Stimulated activated CD4-positive, alpha-beta T cell treated with anti-CD3 and anti-CD28 coated beads, Interleukin-1b, Interleukin-23, amount 100 ng/mL, for 1 hour (primary cell): ENCODE measurements at places on chromosomes 4 and X.
A peak's percentile ranks its signal among the peaks of the same experiment; 100 is the strongest.

DNA sequence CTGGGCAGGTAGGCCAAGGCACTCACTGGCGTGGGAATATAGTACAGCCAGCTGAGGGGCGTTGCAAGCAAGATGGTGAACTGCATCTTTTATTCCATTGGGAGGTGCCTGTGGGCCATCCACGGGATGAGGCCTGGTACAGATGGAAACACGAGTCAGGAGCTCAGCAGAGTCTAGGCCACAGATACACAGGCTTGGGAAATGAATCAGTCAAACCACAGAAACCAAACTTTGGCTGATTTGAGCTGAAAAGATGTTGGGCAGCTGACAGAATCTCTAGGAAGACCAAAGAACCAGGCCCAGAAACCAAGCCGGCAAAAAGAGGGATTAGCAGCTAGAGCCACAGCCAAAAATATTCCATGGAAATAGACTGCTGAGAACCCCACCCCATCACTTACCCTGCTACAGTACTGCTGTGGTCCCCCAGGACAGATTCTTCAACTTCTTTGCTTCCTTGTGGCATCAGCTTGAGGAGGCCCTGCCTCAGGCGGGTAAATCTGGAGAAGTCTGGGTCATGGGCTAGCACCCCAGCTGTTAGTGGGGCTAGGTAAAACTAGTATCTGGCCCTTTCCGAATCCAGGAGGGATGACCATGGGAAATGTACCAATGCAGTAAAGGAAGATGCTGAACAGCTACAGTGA lies 75.4 kb downstream of the TMEM131L start:
- no peak for DNase-seq

- DNase-seq: no peak
Measured at GRCh38 chrX:17654116-17654515, 83.2 kb upstream of the SCML1 start.

DNA sequence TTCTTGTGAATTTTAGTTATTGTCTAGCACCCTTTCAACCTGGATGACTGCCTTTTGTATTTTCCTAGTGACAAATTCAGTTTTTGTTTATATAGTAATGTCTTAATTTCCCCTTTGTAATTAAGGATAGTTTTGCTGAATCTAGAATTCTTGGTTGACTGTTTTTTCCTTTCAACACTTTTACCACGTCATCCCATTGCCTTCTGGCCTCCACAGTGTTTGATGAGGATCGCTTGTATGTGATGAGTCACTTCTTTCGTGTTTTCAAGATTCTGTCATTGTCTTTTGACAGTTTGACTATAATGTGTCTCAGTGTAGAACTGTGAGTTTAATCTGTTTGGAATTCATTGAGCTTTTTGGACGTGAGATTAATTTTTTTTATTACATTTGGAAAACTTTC lies 30.1 kb downstream of the KDM6A start:
- DNase-seq: no peak

GRCh38 chr4:14837860-14838259 lies 164.4 kb upstream of the CPEB2 start:
- DNase-seq: no peak

DNA sequence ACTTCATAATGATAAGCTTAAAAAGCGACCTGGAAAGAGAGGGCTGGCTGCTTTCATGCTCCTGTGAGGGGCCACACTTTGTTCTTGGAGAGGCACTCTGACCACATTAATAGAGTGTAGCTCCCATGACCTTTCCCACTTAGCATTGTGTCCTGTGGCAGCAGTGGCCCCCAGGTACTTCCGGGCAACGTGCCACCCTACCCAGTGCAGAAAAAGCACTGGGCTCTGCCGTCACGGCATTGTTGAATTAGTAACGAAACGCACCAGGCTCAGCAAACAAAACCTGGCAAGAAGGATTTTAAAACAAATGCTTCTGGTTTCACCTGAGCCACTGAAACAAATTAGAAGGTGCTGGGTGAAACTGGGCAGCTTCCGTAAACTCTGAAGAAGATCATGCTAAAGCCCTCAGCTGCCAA lies 5.4 kb upstream of the SORBS2 start:
- no peak for DNase-seq

- no peak for DNase-seq
Measured at GRCh38 chrX:100731441-100732281, at the start of gene SYTL4. SYTL4 (minus strand) TSS chrX:100732121; CDS start chrX:100702037, 30,084 bp downstream.

DNA sequence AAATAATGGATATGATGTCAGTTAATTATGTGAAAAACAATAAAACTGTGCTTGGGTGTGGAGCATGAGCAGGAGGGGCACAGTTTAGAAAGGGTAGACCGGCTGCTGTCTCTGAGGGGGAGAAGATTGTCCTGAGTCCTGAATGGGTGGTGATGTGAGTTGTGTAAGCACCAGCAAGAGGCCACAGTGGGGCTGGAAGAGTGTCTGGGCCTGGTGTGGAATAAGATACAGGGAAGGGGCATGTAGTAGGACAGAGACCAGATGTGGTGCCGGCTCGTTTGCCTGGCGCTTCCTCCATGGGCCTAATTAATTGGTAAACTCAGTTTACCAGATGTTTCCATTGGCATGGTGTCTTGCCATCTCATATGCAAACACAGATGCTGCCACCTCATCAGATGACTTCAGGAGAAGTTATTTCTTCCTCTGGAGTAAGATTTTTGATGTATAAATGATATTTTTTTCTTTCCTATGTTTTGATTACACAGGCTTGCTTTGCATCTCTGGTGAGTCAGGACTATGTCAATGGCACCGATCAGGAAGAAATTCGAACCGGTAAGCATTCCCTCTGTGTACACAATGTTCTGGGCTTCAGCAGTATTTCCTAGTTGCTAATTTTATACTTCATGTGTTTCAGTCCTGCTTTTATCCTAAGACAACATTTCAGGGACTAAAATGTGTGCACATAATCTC lies 5.1 kb downstream of the MED28 start:
- no peak for DNase-seq

GRCh38 chrX:1246816-1247215 lies 21.8 kb upstream of the CSF2RA start:
- peak; percentile 86 for DNase-seq

DNA sequence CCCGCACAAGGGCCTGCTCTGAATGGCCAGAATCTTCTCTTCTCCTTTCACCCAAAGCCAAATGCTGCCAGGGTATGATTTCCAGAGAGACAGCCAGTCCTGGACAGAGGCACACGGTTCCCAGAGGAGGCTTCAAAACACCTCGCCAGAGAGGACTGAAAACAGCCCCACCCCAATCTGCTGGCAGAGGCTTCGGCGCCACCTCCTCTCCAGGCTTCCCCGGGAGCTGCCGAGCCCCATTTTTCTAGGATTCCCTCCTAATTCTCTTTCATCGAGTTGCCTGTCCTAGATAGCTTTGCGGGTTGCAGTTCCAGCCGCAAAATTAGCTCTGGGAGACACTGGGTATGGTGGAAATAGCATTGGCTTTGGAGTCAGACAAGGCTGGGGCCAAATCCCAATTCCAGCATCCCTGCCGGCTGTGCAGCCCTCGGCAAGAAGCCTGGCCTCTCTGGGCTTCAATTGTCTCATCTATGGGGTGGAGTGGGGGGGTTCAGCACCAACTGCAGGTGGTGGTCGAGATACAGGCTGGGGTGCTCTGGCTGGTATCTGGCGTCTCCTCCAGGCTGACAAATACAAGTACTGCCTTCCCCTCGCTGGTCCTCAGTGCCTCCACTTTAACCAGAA lies 22.6 kb downstream of the PPP2R2C start:
- no peak for DNase-seq

- DNase-seq: no peak
Measured at GRCh38 chr4:158945529-158946108, 157.3 kb upstream of the RAPGEF2 start.

DNA sequence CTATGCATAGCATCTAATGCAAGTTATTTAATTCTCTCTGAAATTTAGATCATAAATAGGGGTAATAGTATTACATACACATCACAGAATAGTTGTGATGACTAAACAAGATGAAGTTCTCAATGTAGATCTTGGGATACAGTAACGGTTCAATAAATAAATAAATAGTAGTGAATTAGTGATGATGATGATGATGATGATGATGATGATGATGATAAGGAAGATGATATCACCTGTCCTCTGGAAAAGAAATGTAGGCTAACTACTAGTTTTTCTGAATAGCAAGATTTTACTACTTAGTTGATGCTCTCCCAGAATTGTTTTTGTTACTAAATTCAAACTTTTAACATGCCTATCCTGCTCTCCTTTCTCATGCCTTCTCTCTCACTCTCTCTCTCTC lies 30.3 kb downstream of the SH3BGRL start:
- no peak for DNase-seq

DNA sequence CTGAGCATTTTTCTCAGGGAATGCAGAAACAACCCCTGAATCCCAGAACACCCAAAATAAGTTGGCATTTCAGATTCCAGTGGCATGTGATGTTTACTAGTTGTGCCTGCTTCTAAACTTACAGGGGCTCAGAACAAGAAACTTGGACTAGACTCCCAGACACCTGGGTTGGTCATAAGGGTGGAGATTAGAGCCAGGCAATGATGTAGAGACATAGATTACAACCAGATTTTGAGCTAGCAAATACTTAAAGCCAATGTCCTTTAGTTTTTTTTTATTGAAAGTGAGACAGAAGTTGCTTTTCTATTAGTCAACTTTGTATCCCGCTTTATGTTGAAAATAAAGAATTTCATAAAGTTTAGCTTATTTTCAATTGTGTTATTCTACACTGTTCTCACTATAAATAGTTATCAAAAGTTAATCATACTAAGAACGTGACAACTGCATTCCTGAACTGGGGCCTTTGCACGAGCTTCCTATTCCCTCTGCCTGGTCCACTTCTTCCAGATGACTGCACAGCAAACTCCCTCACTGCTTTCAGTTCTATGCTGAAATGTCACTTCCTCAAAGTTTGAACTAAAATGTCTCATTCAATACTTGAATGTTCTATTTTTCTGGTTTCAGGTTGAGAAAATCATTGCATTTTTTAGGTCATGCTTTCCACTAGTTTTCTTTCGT lies 224.7 kb upstream of the PPP1R2C start:
- no peak for DNase-seq

GRCh38 chr4:154124539-154125255 lies 335.8 kb upstream of the SFRP2 start:
- DNase-seq: no peak

DNA sequence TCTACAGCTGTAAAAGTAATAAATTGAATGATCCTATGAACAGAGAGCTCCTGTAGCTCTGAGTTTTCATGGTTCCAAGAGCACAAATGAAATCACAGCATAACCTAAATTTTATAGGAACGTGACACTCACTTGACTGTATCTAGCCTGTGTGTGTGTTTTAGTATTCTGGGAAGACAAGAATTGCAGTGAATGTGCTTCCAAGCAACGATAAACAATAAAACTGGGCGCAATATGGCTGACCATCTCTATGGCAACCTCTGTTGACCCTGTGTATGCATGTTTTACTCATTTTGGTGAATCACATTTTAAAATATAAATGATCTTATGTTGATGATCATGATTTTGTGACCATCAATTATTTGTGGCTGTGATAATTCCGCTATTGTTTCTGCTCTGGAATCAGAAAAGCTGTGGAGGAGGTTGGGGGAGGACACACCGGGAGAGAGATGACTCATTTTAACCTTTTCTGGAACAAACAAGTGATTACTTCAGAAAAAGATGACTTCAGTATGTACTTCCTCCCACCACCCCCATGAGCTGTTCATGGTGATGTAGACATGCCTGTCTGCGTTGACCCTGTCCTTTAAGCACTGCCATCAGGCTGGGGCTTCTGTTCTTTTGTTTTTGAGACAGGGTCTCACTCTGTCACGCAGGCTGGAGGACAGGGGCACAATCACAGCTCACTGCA lies 31.8 kb downstream of the USP11 start:
- no peak for DNase-seq

DNA sequence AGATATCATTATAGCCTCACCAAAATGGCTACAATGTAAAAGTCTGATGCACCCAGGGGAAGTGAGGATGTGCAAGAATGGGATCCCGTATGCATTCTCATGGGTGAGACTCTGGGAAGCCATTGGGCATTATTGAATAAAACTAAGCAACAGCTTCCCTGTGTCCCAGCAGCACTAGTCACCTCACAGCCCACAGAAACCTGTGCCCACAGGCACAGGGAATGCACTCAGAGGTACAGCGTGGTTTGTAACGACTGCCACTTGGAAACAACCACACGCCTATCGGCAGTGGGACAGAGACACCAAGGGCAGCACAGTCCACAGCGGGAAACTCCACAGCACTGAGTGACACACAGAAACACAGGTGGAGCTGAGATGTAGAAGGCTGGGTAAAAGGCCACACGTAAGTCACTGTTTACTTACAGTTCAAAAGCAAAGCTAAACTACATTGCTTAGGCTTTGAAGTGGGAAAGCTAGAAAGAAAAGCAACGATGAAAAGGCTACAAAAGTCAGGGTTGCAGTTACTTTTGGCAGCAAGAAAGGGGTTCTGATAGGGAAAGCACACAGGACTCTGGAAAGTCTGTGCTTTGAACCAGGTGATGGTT lies 69.2 kb downstream of the HAUS3 start:
- no peak for DNase-seq

GRCh38 chrX:141941234-141941633 lies 37.5 kb downstream of the MAGEC1 start:
- DNase-seq: no peak

DNA sequence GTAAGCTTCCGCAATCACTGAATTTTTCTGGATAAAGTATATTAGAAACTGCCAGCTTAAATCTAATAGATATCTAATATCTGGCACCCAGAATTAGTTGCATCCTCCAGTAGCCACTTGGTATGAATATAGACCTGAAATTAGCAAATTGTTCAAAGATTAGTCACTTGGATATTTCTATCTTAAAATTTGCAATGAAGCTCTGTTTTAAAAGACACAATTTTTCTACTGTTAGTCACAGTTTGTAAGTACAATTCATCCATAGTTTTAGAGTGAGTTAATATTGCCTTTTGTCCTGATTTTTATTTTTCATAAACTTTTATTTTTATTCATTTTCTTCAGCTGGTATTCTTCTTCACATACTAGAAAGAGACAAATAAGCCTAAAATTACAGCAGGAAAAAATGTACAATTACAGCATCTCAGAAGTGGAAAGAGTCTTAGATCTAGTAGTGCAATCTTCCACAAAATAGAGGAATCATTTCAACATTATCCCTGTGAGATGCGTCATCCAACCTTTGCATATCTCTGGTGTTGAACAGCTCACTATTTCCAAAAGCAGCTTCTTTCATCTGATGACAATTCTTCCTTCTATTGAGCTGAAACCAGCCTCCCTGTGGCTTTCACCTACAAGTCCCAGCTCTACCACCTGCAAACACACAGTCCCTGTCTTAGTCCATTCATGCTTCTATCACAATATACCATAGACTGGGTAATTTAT lies 190.0 kb upstream of the AR start:
- DNase-seq: no peak
